ENCODE measurements at places on chromosomes 6 and 20.

- DNase-seq, result no peak
These were observed 112.1 kb downstream of the DLL1 start for GRCh38 chr6:170178561-170179477.

- DNase-seq, result no peak
These were observed 22.0 kb upstream of the ABCC10 start for GRCh38 chr6:43405354-43405753.

- DNase-seq, result no peak
These were observed 132.7 kb upstream of the SALL4 start for GRCh38 chr20:51935003-51935358.

GRCh38 chr20:15179381-15179780, 842.0 kb upstream of the FLRT3 start:
- DNase-seq, result no peak

- no peak for DNase-seq
These were observed 116.3 kb upstream of the SCGN start for GRCh38 chr6:25535632-25536225.

DNA sequence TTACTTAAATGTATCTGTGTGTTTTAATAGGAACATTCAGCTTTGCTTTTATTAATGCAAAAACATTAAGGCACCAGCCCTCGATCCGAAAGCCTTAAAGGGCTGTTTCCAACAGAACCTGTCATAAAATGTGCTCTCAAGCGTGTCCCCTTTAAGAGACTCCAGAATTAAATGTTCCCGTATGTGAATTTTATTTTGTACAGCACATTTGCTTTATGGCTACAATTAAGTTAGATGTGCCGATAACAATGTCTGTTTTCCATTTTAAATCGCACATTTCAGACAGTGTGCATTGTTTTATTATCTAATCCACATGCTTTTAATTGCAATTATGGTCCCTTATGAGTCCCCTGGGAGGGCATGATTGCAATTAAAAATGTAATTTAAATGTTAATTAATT, 198.9 kb downstream of the TSHZ2 start:
- no peak for DNase-seq

DNA sequence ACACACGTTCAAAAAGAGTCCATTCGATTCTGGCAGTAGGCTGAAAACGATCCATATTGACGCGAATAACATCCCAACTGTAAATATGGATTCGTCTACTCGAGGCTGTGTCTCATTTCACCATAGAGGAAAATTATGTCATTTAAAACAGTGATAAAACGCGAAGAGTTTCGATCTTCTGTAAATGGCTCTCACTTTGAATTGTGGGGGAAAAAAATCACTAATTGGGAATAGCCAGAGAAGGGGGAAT, 845 bp upstream of the MARCKS start:
- DNase-seq, result no peak

GRCh38 chr6:143745166-143746133, 67.7 kb downstream of the PHACTR2 start:
- DNase-seq, result no peak

DNA sequence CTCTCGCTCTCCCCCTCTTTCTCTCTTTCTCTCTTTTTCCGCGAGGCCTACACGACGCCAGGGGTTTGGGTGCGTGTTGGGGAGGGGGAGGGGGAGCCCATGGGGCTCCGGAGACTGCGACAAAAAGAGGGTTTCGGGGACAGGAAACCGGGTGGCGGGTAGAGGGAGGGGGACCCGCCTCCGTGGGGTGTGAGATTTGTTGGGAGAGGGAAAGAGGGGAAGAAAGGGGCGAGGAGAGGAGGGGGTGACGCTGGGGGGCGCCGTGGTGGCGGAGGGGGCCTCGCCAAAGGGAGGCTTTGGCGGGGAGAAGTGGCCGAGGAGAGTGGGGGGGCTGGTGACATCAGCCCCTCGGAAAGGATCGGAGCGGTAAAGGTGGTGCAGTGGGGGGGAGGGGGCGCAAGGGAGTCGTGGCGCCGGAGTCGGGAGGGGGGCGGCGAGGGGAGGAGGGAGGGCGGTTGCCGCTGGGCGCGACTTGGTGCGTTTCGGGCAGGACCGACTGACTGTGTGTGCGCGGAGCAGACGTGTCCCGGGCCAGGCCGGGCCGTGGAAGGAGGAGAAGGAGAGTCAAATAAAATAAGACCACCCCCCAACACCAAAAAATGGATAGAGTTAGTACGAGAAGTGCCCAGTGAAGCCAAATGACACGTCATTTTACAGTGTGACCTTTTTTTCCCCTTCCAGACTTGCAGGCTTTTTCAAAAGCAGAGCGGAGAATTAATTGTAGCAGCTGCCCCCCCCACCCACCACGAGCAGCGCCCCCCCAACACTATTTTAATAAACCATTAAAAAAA, 39.8 kb downstream of the GNAS start:
- DNase-seq, result peak; percentile 61

DNA sequence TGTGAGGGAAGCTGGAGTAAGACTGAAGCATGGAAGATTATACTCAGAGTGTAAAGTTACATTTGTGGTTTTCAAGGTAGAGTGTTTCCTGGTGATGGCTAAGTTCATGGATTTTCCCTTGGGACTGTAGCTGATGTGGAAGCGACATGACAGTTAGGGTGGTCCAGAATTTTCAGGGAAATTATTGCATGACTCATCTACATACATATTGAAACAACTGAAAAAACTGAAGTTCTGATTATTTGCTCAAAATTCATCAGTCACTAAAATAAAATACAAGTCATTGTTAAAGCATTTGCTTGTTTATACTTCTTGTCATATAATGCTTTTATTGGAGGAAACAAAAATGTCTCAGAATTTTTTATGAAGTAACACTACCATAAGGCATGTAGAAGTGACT, 700.0 kb downstream of the RFPL4B start:
- DNase-seq, result no peak

DNA sequence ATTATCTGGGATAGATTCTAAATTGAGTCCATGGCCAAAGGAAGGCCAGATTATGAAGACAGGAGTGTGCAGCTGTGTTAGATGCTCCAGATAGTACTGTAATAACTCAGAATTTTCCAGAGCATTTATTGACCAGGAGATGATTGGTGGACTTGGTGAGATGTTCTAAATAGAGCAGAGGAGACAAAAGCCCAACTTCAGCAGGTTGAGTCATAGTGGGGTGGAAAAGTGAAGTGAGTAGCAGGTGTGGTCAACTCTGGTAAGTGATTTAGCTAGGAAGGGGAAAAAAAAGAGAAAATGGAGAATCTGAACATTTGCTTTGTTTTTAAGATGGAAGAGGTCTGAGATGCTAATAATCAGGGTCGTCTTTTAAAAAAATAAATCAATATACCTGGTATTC, 227.4 kb downstream of the TMEM200A start:
- no peak for DNase-seq

- no peak for DNase-seq
These were observed 95.6 kb downstream of the OPRM1 start for GRCh38 chr6:154134471-154135147.

DNA sequence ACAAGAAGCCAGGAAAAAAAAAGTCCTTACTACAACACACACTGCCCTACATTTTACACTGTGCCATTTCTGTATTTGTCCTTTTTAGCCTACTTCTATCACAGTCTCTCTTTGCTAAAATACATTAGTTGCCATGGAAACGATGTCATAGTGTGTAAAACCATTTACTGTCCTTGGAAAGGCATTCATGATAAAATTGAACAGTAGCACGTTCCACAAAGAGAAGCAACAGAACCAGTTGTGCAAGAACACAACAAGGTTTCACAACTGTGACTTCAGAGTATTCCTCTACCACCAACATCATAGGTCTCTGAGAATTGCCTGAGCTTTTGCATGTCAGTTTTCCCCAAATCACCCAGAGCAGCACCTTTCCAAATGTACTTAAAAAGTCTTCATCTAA, 20.5 kb downstream of the FYN start:
- no peak for DNase-seq

DNA sequence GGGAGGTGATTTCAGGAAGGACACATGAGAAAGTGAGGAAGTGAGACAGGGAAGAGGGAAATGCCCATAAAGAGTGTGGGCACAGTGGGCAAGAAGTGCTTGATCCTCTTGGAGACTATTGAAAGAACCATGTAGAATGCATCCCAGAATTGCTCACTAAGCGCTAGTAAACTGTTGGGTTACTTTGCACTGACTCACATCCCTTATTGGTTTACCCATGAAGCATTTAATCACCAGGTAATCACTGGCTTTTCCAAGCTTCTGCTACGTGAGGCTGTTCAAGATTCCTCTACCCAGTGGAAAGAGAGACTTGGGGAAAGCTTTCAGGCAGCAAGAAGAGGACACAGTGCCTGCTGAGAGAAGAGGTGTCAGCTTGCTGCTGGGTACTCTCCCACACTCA, 410.0 kb upstream of the JAG1 start:
- DNase-seq, result no peak

DNA sequence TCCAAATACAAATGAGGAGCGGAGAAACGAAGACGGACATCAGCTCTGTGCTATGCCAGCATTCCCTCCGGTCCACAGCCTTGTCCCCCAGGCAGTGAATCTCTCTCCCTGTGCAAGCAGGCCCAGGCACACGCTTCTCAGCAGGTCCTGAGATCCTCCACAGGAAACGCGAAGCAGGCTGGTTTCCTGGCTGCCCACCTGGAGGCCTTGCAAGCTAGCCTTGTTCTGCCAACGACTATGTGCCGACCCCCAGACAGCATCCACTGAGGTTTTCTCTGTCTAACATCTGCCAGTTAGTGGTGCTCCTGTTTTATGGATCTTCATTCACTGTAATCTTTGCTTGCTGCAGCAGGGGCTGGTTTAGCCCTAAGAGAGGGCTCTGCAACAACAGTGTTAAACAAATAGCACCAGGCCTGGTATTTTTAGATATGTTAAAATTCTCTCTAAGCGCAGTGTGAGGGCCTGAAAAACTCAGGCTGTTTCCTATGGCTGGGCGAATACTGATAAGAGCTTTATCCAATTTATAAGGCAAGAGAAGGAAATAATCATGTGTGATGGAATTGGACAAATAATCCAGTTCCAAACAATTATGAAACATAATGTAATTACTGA, 386.0 kb upstream of the ARID1B start:
- no peak for DNase-seq

All from stimulated activated CD4-positive, alpha-beta T cell treated with anti-CD3 and anti-CD28 coated beads, Interleukin-2, amount 100 ng/mL, for 48 hours (primary cell).